CD4-positive, alpha-beta T cell (primary cell): ENCODE measurements at places on chromosomes 7 and 10. TPM values are rescaled to one million over a fixed set of nuclear protein-coding genes. Genes with fewer than 3 reads are reported as not detected.

DNA sequence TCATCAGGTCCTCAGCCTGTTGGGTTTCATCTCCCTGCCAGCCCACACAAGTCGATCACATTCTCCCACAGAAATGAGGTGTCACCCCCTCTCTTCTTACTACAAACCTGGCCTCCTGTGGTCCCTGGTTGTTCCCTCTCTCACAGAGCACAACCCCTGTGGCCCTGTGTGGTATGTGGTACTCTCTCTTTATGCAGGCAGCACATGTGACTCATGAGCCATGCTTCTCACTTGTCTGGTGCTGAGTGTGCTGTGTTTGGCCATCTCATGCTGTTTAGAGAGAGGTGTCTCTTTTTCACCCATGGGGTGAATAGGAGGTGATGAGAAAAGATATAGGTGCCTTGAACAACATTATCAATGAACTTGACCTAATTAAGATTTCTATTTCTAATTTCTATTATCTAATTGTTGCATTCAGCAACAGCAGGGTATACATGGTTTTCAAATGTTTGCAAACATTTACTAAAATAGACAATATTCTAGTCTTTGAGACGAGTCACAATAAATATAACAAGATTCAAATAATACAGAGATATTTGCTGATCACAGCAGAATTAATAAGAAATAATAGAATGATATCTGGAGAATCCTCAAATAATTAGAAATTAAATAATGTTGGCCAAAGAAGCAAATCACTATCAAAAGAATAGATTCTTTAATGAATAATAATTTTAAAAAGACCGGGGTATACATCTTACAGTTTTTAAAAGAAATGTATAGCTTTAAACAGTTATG, 633.8 kb upstream of the IGFBP3 start:
- DNase-seq: no peak

DNA sequence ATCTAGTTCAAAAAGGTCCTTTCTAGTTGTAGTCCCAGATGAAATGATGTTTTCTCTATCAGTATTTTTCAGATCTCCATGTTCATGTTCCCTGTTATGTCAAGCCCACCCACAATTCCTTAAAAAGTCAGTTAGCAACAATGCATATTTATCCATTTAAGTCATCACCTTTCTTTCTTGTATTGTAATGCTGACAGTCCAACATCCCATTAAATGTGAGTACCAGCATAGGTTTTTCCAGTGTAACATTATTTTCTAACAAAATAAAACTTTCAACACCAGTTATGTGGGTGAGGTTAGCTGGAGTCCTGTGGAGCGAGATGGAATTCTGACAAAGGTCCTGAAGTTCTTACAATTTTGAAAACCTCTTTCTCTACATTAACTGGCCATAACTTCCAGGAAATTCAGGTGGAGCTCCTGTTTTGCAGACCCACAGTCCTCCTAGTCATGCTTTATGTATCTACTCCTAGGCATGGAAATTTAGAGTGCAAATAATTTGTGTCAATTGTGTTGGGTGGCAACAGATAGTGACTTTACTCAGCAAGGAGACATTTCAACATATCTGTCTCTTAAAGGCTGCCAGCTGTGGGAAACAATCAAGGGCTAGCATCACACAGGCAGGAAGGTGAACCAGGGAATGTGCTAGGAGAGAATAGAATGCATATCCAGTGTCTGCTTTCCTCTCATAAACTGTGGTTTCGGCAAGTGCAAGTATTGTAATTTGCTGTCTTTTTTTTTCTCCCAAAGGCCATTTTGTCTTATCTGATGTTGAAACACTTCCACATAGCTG, 162.6 kb downstream of the MTERF1 start:
- DNase-seq: no peak

- no peak for DNase-seq
These were observed 110.9 kb downstream of the SGMS1 start for GRCh38 chr10:50512743-50513416.

GRCh38 chr10:11795101-11795920, 27.8 kb upstream of the PROSER2 start:
- DNase-seq: no peak

DNA sequence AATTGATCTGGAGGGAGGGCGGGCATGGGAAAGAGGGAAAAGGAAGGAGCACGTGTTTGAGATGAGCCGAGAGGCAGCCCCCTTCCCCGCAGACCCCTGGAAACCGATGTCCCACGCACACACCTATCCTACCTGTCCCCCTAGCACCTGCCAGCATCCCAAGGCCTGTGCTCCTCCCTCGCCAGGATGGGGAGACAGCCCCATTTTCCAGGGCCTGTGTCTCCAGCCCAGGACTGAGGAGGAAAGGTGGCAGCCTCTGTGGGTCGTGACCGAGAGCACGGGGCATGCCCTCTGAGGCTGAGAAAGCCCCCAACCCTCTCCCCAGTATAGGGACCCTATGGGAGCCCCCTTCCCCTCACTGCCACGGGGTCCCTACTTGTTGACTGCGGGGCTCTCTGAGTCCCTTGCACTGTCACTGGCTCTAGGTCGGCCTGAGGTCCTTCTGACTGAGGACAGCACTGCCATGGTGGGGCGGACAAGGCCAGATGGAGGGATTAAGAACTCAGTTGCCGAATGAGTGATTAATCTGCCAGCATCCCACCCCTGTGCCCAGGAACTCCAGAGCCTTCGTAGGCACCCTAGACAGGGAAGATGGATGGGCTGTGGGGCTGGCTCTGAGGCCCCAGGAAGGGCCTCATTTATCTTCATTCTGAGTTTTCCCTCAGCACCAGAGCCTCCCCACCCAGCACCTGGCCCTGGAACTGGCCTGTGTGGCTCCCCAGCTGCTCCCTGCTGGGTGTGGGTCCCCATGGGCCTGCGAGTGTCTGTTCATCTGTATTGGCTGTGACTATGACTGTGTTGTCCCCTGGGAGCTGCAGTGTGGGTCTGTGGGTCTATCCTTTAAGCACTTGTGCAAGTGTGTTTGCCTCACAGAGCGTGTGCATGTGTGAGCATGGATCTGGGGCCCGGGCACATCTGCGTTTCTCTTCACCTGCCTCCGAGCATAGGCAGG, 26.0 kb downstream of the CRHR2 start:
- DNase-seq: no peak

GRCh38 chr7:12756821-12757220, 69.4 kb downstream of the ARL4A start:
- no peak for DNase-seq

DNA sequence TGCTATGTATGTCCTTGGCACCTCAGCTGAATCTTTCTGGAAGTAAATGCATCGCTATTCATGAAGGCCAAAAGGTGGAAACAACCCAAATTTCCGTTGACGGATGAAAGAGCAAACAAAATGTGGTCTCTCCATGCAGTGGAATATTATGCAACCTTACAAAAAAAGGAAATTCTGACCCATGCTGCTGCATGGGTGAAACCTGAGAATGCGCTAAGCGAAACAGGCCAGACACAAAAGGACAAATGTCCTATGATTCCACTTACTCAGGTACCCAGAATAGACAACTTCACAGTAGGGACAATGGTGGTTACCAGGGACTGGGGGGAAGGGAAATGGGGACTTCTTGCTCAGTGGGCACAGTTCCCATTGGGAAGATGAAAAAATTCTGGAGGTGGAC, 158.8 kb downstream of the CAMK1D start:
- no peak for DNase-seq

DNA sequence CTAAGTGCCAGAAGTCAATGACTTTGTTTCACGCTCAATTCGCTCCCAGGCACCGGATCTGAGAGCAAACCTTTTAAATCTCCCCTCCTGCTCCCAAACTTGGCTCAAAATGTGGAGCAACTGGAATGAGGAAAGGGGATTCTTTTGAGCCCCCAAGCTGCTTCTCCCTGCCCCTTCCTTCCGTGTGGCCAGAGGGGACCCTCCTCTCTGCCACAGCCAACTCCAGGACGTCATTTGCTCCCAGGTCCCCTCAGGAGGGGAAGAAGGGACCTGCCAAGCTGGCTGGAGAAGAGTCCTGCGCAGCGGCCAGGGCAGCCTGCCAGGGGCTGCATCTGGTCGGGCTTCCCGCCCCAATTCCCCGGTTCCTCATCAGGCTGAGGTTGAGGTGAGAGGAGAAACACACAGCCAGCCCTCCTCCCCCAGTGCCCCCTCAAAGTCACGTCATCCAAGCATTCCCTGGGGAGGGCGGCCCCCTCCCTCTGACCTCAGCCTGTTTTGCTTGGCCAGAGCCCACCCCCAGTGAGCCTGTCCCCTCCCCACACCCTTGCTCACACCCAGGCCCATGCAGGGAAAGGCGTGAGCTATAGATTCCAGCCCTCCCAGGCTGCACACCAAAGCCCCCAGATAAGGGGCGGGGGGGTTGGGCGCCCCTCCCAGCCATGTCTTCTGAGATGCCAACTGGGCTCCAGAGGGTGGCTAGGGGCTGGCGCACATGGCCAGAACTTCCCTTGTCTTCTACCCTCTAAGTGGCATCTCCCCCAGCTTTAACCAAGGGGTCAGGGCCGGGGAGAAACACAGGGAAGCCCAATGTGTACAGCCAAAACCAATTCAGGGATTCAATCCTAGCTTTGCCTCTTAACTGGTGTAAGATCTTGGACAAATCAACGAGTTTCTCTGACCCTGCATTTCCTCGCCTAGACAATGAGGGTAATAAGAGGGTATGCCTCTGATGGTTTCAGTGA, 35.0 kb downstream of the SH3PXD2A start:
- no peak for DNase-seq

GRCh38 chr7:118872568-118872967, 648.1 kb downstream of the ANKRD7 start:
- DNase-seq: no peak

DNA sequence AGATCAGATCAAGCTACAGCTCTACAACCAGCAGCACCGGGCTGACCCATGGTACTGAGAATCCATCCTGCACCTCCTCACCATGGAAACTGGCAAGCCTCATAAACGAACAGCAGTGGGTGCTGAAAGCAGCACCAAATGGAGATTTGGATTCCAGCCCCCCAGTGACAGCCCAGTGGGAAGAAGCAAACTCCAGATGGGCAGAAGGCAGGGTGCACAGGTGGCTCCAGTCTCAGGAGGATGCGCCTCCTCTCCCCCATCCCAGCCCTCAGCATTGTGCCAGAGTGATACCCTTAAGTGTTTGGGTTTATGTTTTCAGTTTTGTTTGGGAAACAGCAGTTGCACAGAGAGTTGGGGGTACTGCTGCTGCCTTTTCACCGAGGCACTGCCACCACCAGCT, 20.6 kb upstream of the SMO start:
- DNase-seq: no peak

DNA sequence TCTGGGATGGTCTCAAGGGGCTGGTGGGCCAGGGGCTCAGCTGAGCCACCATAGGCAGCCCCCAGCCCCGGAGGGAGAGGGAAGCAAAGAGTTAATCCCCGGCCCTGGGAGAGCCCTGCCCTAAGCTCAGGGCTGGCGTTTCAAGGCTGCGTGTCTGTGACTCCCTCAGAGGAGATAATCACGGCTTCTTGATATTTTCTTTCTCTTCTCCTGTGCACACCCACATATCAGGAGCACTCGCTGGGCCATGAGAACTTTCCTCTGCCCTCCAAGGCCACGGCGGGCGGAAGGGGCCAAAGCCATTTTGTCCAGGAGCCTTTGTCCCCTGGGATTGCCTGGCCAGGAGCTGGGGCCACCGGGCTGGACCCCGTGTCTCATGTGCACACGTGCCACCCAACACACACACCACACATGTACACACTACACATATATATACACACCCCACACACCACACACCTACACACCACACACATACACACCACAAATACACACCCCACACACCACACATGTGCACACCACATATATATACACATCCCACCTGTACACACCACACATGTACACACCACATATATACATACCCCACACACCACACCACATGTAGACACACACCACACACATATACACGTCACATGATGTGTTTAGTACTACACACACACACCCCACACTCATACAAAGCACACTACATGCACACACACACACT, 16.9 kb downstream of the VENTX start:
- no peak for DNase-seq

Gene SAMD9
- total RNA-seq: 21.5 TPM

Gene MAGI2
- not detected for total RNA-seq

Gene PKD2L1
- not detected for total RNA-seq

Gene AKR1D1
- not detected for total RNA-seq

Gene FAM241B
- total RNA-seq: 17.5 TPM

Gene ADK
- total RNA-seq: 15.3 TPM

Gene OR2A42
- not detected for total RNA-seq

Gene VCL
- total RNA-seq: 18.5 TPM

Gene CALML3
- not detected for total RNA-seq
